ENCODE measurements at places on chromosomes 2 and 18. TPM values are rescaled to one million over a fixed set of nuclear protein-coding genes. Genes with fewer than 3 reads are reported as not detected.

The FMNL2 gene
- 27.9 TPM for total RNA-seq

The FAM210A gene
- total RNA-seq = 26.9 TPM

The SERPINB12 gene
- total RNA-seq = not detected

The WIPF1 gene
- total RNA-seq = 25.2 TPM

Measured in A549 treated with Mapracorat at 1 μM for 4 hours (cell line).